Transverse colon (tissue), 4 donors: ENCODE measurements at places on chromosomes 7 and 10. TPM values are rescaled to one million over a fixed set of nuclear protein-coding genes. Genes with fewer than 3 reads are reported as not detected.

GRCh38 chr7:111942450-111943081 is 263.6 kb downstream of the DOCK4 start:
- DNase-seq: no peak

The CCT6A gene
- total RNA-seq: 58.8 TPM

DNA sequence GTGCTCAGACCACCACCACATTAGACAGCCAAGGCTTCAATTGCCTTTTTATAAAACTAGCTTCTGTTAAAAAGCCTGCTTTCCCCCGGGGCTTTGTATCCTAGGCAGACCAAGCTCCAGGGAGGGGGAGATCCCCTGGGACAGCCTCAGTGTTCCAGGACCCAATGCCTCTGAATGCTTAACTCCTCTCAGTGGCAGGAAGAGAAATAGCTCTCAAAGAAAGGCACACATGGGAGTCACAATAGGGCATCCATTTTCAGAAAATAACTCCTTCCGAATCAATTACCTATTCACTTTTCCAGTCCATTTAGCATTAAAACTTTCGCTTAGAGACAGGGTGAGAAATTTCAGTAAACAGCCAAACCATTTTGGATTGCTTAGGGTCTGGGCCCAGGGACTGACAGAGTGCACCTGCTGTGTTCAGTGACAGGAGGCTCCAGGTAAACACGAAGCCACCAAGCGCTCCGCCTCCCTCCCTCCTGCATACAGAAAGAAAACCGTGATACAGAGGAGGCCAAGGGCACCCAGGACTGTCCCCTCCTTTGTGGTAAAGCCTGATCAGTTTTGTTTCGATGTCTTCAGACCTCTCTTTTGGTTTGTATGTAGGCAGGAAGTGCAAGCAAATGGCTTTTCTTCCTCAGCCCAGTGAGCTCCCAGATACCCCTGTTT is 599.7 kb downstream of the KCNMA1 start:
- DNase-seq: no peak

DNA sequence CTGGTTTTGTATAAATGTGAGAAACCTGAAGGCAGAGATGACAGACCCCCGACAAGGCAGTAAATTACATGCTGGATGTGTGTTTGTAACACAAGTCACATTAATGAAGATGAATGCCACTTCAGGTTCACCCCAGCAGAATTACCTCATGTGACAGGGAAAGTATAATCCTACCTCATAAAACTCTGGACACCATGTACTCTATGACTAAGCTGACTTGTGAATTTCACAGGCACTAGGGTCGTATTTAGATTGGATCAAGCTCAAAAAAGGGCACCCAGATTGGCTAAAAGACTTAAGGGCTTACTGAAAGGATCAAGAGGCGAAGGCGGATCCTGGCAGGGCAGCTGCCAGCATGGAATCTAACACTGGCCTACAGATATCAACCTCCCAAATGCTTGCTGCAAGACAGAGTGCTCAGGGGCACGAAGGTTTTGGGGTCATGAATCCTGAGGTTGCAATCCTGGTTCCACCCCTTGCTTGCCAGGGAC is 161.4 kb downstream of the PIP4K2A start:
- no peak for DNase-seq

DNA sequence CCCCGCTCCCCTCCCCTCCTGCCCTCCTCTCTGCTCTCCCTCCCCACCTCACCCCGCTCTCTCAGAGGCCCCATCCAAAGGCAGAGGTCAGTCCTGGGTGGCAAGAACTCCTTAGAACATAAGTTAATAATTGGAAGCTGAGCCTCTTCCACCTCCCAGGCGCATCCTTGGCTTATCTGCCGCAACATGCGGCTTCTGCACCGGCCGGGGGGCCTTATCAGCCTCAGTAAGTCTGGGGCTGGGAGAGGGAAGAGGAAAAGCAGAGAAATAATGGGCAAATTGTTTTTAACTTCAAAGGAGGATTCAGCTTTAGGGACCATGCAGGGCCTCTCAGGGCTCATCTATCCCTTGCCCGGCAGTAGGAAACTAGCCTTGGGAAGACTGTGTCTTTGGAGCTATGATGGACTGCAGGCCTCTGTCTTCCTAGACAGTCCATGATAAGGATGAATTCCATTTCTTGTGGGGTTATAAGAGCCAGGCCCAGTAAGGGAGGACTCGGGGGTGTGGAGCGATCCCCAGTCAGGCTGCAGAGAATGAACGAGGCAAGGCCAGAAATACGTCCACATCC is 411.6 kb downstream of the PLXNA4 start:
- no peak for DNase-seq

- no peak for DNase-seq
Measured at GRCh38 chr7:96407427-96407826, 85.5 kb upstream of the SLC25A13 start.

The LRRD1 gene
- not detected for total RNA-seq

The HOXA3 gene
- 16.5 TPM for total RNA-seq

DNA sequence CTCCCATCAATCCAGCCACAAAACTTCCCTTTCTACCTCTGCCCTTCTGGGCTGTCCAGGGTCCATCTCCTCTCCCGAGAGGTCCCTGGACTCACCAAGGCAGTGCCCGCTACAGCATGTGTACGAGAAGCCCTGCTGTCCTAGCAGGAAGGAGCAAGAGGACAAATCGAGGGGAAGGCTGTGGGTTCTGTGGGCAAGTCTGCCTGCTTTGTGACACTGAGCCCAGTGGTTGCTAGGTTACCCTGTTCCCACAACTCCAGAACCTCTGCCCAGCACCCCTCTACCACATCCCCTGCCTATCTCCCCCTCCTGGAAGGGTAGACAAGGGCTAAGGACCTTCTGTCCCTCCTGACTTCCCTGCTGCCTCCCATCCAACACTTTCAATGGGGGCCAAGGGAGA is at the start of gene TBATA:
Gene TBATA, minus strand, starts transcription at position 188 of the 400 bp plus-strand sequence. CDS start 1,998 bp downstream, outside the sequence.
- DNase-seq: no peak

- no peak for DNase-seq
Measured at GRCh38 chr10:120457431-120458172, 575 bp downstream of the PLPP4 start.

- no peak for DNase-seq
Measured at GRCh38 chr10:129945064-129945463, 19.0 kb downstream of the EBF3 start.

- no peak for DNase-seq
Measured at GRCh38 chr7:70434376-70434775, 697.6 kb upstream of the GALNT17 start.

The KCNH2 gene
- 39.0 TPM for total RNA-seq

- no peak for DNase-seq
Measured at GRCh38 chr10:78628976-78629375, 439.8 kb upstream of the ZMIZ1 start.

DNA sequence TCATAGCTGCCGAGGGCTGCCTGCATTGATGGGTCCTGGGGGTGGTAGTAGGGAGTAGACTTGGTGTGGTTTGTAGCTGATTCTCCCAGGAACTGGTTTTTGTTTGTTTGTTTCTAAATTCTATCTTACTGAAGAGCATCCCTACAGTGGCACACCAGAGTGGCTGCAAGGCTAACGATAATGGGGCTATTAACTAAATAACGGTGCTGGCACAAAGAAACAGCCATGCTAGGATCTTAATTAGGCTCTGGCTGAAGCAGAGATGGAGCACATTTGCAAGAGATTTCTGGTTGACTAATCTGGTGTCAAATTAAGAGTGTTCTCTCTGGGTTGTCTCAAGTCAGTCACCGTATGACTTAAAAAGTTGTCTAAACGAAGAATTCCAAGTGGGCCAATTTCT is 590.0 kb downstream of the NRG3 start:
- DNase-seq: no peak

The GLI3 gene
- total RNA-seq: 41.1 TPM

GRCh38 chr7:99713995-99714570 is 20.9 kb downstream of the CYP3A7 start:
- no peak for DNase-seq

DNA sequence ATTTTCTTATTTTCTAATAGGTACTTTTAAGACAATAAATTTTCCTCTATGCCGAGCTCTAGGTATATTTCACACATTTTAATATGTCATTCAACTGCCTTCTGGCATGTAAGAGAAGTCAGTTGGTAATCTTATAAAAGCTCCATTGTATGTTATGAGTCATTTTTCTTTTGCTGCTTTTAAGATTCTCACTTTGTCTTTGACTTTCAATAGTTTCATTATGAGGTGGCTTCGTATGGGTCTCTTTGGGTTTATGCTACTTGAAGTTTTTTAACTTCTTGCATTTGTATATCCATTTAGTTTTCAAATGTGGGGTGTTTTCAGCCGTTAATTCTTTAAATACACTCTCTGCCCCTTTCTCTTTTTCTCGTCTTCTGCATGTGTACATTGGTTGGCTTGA is 80.5 kb downstream of the ABCA13 start:
- DNase-seq: no peak
